ENCODE measurements at places on chromosomes 1 and 21.

- DNase-seq = peak; percentile 95
Measured at GRCh38 chr1:228486596-228487335, 416 bp upstream of the RNF187 start.

- no peak for DNase-seq
Measured at GRCh38 chr1:58986996-58987767, 203.3 kb upstream of the JUN start.

DNA sequence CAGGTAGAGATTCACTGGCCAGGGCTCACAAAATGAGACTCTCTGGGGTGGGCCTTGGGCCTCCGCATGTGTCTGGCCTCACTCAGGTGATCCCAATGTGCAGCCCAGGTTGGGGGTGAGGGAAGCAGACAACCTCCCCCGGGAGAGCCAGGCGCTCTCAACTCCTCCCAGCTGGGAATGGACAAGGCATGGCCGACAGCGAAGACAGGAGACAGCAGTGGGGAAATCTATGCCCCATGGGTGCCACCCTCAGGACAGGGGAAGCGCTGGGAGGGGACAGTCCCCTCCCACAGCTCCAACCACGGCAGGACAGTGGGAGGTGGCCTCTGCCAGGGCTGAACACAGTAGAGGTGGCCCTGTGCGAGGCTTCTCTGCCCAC, 47.7 kb downstream of the PRDM15 start:
- no peak for DNase-seq

DNA sequence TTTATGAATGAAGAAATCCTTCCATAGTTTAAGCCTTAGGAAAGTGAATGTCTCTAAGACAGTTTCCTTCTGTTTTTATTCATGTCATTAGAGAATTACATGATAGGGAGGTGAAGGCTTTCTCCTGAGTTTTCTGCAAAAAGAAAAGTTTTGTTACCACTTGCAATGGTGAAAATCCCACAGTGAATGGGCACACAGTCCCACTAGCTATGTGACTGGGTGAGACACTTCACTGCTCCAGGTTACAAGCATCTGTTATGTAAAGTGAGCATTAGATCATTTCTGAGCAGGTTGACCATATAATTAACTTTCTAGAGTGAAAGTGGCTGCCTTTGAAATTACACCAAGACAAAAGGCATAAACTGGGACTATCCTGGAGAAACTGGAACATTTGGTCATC, 38.9 kb upstream of the GREM2 start:
- no peak for DNase-seq

GRCh38 chr1:174160109-174160473, 771 bp downstream of the RABGAP1L start:
- DNase-seq = peak; percentile 16

- DNase-seq = no peak
Measured at GRCh38 chr1:215761446-215761845, 194.3 kb downstream of the KCTD3 start.

DNA sequence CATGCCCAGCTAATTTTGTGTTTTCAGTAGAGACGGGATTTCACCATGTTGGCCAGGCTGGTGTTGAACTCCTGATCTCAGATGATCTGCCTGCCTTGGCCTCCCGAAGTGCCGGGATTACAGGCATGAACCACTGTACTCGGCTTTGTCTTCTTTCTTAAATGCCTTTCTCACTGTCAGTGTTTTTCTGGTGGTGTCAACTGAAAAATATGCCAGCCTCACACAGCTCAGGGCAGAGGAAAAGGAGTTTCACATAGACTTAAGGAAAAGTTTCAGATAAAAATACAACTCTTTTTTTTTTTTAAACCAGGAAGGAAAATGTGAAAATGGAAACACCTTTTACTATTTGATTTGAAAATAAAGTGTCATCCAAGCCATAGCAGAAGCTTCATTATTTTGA, 4.6 kb upstream of the MAB21L3 start:
- DNase-seq = no peak

GRCh38 chr1:229192031-229192430, 78.9 kb upstream of the RAB4A start:
- DNase-seq = no peak

DNA sequence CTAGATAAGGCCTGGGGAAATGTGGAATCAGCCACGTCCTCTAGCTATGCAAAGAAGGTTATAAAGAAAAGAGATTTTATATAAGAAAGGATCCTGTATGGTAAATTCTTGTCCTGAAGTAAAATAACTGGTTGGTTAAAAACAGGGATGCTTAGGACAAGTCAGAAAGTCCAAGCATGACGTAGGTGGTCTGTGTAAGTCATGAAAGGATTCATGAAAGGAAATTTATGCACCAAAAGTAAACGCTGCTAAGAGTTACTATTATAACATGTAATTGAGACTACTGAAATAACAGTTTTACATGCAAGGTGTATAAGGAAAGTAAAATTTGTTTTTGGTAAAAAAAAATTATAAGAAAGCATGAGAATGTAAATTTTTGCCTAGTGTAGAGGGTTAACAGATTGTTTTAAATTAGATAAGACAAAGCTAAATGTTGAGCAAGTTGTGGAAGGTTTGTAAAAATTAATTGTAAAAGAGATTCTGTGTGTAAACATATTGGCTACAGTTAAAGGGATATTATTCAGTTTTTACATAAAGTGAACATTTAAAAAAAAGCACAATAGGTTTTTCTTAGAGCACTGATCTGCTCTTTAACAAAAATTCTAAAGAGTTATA, 43.9 kb downstream of the PIGK start:
- DNase-seq = no peak

GRCh38 chr1:29249951-29250581, 13.7 kb downstream of the PTPRU start:
- DNase-seq = no peak

DNA sequence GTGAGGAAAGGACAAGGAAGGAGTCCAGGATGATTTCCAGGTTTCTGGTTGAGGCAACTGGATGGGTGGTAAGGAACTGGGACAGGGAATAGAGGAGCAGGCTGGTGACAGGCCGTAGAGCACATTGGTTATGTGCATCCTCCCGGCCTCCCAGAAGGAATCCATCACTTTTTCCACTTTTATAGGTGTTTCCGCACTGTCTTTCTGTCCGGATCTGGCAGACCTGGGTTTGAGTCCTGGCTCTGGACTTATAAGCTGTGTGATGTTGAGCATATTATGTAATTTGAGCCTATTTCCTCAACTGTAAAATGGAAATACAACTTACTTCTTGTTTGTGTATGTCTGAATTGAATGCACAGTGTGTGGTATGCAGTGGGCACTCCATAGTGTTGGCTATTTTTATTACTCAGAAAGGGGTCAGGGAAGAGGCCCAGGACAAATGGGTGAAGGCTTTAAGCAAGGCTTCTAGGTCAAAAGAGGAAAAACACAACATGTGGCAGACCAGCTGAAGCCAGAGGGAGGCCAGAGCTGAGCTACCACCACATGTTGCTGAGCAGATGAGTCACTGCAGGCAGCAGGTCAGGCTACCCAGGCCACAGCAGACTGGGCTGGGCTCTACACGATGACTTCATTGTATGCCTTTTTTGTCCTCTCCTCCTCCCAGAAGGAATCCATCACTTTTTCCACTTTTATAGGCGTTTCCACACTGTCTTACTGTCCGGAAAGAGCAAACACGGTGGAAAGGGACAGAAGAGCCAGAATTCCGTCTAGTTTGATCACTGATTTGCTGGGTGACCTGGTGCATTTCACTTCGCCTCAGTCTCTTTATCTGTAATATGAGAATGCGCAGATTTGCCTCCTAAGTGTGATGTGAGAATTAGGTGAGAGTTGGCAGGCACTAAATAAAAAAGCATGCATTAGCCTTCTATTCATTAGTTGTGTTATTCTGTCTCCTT, 791 bp upstream of the MAST2 start:
- no peak for DNase-seq

DNA sequence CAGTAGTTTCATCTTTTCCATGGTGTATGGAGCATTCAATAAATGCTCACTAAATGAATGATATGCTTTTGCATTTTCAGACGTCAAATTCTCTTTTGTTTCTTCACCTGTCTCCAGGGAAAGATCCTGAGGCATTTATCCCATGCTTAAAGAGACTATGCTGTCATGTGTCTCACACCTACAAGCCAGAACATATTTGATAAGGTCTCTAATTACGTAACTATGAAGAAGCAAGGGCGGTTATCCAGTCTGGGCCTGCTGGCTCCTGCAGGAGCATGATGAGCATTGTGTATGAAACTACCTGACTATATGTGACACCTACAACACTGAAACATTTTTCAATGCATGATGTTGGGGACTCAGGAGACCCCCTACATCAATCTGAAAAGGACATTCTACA, 51.8 kb downstream of the FBXO42 start:
- DNase-seq = no peak

- DNase-seq = no peak
Measured at GRCh38 chr21:15423676-15424445, 305.9 kb upstream of the USP25 start.

GRCh38 chr1:27521861-27522431, 32.0 kb upstream of the WASF2 start:
- DNase-seq = no peak

DNA sequence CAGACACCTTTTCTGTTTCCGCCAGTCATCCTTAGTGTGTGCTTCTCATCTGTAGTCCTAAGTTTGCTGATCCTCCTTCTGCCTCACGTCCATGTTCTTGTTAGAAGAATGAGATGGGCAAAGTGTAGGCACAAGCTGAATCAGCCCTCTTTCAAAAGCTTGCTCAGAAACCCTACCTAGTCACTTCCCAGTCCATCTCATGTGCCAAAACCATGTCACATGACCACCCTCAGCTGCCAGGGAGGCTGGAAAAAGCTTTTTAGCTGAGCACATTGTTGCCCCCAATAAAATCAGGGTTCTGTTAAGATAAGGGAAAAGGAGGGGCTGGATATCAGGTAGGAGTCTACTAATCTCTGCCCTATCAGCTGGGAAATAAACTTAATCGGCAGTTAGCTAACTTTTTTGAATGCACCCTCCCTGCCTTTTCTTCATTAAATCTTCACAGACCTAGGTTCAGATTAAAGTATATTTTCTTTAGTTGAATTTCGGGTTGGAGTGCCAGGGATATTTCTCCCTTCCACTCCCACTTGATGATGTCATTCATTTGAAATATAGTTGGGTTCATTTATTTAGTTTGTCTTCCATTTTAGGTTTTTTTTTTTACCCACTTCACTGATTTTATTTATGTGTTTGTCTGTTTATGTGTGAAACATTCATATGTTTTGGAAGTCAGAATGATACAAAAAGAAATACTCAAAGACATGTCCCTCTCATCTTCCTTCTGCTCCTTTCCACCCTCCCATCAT, 129.2 kb downstream of the ROR1 start:
- no peak for DNase-seq
